ENCODE measurements at places on chromosomes 6 and 20. TPM values are rescaled to one million over a fixed set of nuclear protein-coding genes. Genes with fewer than 3 reads are reported as not detected.

TCF15 gene
- not detected for total RNA-seq

CDC25B gene
- total RNA-seq: 18.8 TPM

TOX2 gene
- total RNA-seq: 2.1 TPM

NMBR gene
- total RNA-seq: not detected

KIFC1 gene
- total RNA-seq: 1.2 TPM

TOMM6 gene
- 52.3 TPM for total RNA-seq

FNDC11 gene
- total RNA-seq: 0.89 TPM

RAD21L1 gene
- 0.59 TPM for total RNA-seq

MCHR2 gene
- total RNA-seq: not detected

HCK gene
- total RNA-seq: not detected

LHFPL5 gene
- not detected for total RNA-seq

COQ3 gene
- total RNA-seq: 2.1 TPM

COL12A1 gene
- total RNA-seq: 534 TPM

ID1 gene
- total RNA-seq: 37.3 TPM

TTK gene
- total RNA-seq: 14.6 TPM

NDUFAF5 gene
- 12.5 TPM for total RNA-seq

CNR1 gene
- not detected for total RNA-seq

MYMX gene
- total RNA-seq: not detected

BPIFB4 gene
- not detected for total RNA-seq

CAPN11 gene
- total RNA-seq: not detected

PPP1R14C gene
- under 0.01 TPM for total RNA-seq

NOX3 gene
- not detected for total RNA-seq

GABRR1 gene
- total RNA-seq: not detected

KCNK17 gene
- total RNA-seq: not detected

PHACTR3 gene
- not detected for total RNA-seq

UBD gene
- not detected for total RNA-seq

SNX5 gene
- 99.1 TPM for total RNA-seq

DHX16 gene
- 33.6 TPM for total RNA-seq

WFDC12 gene
- not detected for total RNA-seq

OGFR gene
- total RNA-seq: 27.6 TPM

LY6G6D gene
- total RNA-seq: not detected

DNAJC5 gene
- 83.4 TPM for total RNA-seq

All from smooth muscle cell of the umbilical artery (primary cell).